Activated T-helper 1 cell treated with anti-CD3 and anti-CD28 coated beads, Interleukin-2, amount 50 U/mL, for 16 hours (primary cell): ENCODE measurements at places on chromosomes 12 and 14.

GRCh38 chr14:40354754-40355153, 922.5 kb upstream of the FBXO33 start:
- no peak for DNase-seq

- no peak for DNase-seq
Observed at GRCh38 chr12:47825173-47825639, 5.5 kb upstream of the HDAC7 start.

DNA sequence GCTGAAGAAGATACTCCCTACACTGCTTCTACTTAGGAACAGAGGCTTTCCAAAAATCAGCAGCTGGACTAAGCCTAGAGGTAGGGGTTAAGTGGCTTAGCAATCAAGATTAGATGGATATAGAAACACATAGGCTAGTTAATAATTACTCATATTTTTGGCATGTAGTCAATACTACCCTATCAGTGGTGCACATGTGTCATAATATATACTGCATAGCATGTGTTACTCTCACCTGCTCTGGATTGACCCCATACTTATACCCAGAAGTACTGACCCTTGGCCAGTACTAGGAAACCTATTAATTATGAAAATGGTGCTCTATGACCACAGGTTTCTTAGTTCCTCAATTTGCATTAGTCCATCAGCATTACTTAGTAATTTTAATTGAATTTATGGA, 528.4 kb upstream of the LMO3 start:
- no peak for DNase-seq

GRCh38 chr14:61106271-61106958, 125.4 kb downstream of the SLC38A6 start:
- no peak for DNase-seq

- DNase-seq: no peak
Observed at GRCh38 chr14:71582705-71583104, 349.5 kb upstream of the RGS6 start.

DNA sequence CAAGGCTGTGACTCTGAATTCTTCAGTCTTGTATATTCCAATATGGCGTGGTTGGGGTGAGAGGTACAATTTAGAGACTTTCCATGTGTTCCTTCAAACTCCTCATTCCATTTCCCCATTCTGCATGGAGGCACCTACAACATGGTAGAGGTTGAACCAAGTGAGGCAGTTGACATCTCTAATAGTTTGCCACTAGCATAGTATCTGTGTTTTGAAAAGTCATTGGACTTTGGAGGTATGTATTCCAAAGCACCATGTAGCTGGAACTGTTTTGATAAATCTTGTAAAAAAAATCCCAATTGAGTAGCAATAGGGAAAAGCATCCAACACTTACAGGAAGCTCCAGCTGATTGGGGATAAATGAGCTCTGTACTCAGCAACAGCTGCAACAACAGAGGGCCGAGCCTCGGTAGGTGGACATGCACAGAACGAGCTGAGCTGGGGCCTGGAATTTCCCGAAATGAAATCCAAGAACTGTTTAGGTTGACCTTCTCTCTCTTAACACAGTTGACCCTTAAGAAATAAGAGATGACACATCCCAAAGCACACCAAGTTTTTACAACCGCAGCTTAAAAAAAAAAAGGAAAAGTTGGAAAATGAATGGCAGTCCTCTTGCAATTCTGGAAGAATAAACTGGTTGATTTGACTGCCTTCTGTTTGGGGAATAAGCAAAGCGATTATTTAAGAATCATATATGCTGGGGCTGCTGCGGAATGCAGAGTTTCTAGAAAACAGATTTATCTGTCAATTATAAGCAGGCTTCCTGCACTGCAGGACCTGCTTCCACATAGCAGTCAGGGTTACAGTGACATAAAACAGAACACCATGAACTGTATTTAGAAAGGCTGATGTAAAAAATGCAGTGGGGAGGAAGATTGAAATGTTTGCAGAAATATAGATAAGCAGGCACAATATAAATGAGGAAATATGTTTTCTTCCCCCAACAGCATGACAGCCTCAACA, 194.6 kb upstream of the KRR1 start:
- DNase-seq: no peak

DNA sequence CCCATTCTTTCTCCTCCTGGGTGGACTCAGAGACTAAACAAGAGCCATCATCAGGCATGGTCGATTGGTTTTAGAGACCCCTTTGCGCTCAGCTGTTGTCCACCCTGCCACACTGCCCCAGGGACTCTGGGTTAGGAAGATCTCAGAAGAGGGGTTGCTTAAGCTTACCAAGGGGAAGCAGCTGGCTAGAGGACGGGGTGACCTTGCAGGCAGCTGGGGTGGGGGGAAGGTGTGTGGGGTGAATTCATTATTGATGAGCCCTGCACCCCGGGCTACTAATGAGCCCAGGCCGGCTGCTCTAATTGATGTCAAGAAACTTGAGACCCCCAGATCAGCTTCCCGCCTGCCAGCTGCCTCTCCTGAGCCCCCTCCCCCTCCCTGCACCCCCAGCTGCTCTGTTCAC, 8.7 kb upstream of the ZNF385A start:
- DNase-seq: no peak

GRCh38 chr14:104264495-104265265, 126.3 kb downstream of the KIF26A start:
- no peak for DNase-seq

DNA sequence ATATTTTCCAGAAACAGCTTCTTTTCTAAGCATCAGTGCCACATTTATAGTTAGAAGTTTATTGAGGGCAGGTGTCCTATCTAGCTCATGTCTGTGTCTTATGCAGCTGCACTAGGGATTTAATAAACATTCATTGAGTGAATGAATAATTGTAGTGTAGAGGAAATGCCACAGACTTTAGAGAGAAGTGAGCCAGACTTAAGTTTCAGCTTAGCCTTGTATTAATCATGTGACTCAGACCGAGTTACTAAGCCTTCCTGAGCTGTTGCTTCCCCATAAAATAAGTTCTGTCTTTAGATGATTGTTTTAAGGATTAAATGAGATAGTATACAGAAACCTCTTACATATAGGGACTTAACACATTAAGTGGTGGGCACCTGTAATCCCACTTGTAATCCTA, 236.1 kb upstream of the DDHD1 start:
- no peak for DNase-seq

DNA sequence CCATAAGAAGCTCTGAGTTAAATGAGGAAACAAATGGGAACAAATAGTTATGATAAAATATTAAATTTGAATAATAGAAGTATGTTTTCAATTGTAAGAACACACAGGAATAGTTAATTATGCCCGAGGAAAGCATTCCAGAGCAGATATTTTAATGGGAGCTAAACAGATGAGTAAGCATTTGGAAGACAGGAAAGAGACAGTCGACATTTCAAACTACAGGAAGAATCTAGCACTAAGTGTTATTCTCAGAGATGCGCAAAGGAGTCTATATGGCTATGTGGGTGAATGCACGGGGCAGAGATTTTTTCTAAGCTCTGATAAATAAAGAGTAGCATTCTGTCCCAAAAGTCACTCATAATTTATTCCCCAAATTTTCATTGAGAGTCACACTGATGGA, 64.5 kb upstream of the SSTR1 start:
- no peak for DNase-seq

DNA sequence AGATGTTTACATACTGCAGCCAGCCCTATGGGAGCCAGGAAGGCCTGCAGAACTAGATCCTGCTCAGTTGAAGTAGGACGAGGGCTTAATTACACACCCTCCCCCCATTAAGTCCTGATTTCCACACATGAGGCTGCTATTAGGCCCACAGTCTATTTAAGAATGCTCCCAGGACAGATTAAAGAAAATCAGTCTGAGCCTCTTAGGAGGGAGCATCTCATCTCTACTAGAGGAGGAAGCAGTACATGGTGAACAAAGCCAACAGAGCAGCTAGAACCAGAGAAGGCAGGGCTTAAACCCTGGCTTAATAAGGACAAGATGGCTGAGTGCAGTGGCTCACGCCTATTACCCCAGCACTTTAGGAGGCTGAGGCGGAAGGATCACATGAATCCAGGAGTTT, 55.8 kb upstream of the ARHGAP5 start:
- no peak for DNase-seq

GRCh38 chr12:112963227-112963861, 15.0 kb upstream of the OAS2 start:
- no peak for DNase-seq

DNA sequence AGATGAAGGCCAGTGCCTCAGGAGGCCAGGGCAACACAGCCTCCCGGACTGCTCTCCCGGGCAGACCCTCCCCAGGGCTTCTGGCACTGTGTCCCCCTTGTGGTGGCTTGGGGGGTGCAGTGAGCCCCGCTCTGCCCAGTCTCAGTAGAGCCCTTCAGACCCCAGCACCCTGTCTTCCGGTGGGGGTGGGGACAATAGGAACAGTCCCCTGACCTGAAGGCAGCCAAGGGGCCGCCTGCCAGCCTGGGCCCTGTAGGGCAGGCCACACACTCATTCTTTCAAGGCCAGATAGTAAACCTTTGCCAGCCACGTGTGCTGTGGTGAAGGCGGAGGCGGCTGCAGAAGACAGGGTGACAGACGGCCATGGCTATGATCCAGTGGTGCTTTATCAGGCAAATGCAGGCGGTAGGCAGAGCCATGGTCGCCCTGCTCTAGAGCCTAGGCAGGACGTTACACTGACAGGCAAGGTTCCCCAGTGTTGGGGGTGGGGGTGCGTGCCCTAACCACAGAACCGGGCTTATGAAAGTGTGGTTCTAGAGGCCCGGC, 15.0 kb downstream of the ZFYVE21 start:
- DNase-seq: no peak

- no peak for DNase-seq
Observed at GRCh38 chr12:99911967-99912366, 72.8 kb downstream of the ANKS1B start.
